Stimulated activated CD4-positive, alpha-beta T cell treated with anti-CD3 and anti-CD28 coated beads, Interleukin-1b, Interleukin-23, amount 100 ng/mL, for 1 hour (primary cell): ENCODE measurements at places on chromosomes 3 and 15.

DNA sequence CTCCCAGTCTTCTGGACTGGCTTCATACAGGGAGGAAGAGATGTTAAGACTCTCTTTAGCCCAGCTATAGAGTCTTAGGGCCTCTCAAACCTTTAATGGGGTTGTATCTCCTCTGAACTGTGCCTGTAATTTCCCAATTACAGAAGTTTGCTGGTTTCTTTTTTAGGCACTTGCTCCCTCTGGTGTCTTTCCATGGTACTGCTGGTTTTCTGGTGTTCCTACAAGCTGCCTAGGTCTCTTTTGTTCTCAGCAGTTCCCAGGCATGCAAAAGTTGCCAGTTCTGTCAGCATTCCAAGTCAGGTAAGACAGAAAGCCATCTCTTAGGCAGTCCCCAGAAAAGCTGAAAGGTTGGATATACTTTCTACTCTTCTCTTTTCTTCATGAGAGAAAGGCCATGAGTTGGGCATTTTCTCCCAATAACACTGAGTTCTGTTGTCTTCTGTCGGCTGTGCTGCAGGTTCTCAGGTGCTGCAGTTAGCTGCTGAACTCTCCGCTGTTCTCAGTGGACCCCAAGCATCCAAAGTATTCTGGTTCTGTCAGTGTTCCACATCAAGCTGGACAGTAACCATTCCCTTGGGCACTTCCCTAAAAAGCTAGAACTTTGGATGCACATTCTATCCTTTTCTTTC, 54.4 kb upstream of the EHHADH start:
- no peak for DNase-seq

DNA sequence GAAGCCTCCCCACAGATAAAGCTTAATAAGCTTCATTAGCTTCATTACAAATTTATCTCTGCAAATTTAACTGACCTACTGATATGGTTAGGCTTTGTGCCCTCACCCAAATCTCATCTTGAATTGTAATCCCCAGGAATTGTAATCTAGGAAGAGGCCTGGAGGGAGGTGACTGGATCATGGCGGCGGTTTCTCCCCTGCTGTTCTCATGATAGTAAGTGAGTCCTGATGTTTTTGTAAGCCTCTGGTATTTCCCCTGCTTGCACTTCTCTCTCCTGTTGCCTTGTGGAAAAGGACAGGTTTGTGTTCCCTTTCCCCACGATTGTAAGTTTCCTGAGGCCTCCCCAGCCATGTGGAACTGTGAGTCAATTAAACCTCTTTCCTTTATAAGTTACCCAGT, 226.1 kb upstream of the TTC14 start:
- DNase-seq = no peak

GRCh38 chr3:39101022-39101689, 6.3 kb downstream of the GORASP1 start:
- no peak for DNase-seq

DNA sequence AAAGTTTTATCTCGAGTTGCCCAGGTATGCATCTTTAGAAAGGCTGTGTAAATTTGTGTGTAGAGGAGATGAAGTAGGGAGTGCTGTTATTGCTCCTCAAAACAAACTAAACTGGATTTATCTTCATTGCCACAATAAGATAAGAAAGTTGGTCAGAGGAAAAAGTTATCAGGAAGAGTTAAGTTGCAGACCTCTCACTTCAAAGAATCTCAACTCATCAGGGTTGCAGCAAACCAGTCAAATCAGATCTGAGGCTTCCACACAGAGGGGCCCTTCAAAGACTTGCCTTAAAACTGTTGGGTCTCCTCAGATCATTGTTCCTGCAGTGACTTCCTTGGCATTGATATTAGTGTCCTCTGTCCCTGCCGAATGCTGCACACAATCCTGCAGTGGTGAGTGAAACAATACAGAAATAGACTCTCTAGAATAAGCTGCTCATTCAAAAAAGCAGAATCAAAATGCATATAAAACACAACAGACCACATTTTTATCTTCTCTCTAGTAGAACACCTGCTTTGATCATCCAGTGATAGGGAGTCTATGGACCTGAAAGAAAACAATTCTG, 191.2 kb upstream of the CBLB start:
- DNase-seq = no peak

- no peak for DNase-seq
Observed at GRCh38 chr3:135097276-135097946, 302.4 kb downstream of the EPHB1 start.

GRCh38 chr15:64355348-64355943, 527 bp downstream of the CSNK1G1 start:
- DNase-seq = no peak

GRCh38 chr3:196378146-196378841, 40.1 kb upstream of the TM4SF19 start:
- no peak for DNase-seq

GRCh38 chr3:182803596-182803995, 10.3 kb downstream of the ATP11B start:
- DNase-seq = no peak

GRCh38 chr3:101527441-101527840, 14.4 kb upstream of the SENP7 start:
- no peak for DNase-seq

- DNase-seq = no peak
Observed at GRCh38 chr15:29681946-29682345, 140.3 kb downstream of the TJP1 start.

DNA sequence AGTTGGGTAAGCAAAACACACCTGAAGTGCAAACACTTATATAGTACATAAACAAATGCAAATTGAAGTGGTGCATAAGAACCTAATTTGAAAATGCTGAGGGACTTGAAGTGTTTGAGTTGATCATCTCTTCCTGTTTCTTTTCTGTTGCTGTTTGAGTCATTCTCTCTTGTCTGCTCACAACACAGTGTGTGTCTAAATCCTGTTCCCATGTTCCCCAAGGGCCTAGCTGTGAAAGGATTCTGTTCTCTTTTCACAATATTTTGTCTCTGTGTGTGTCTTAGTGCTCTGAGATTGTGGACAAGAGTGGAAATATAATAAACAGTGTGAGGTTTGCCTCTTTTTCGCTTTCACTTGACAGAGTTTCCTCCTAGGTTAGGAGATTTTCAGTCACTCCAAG, 6.1 kb downstream of the CD96 start:
- no peak for DNase-seq

- no peak for DNase-seq
Observed at GRCh38 chr3:185757176-185757575, 67.7 kb downstream of the IGF2BP2 start.

GRCh38 chr3:154018100-154018696, 103.0 kb upstream of the ARHGEF26 start:
- DNase-seq = no peak

- no peak for DNase-seq
Observed at GRCh38 chr3:23324745-23325144, 121.6 kb downstream of the UBE2E2 start.

GRCh38 chr15:65032801-65033537, 3.5 kb upstream of the MTFMT start:
- DNase-seq = no peak
